ENCODE measurements at places on chromosomes 4 and X.

GRCh38 chrX:101485212-101485949 is at the start of gene ARMCX4:
ARMCX4 (plus strand) TSS chrX:101485456; CDS start chrX:101488590, 3,134 bp downstream.
- DNase-seq, result peak; percentile 70

DNA sequence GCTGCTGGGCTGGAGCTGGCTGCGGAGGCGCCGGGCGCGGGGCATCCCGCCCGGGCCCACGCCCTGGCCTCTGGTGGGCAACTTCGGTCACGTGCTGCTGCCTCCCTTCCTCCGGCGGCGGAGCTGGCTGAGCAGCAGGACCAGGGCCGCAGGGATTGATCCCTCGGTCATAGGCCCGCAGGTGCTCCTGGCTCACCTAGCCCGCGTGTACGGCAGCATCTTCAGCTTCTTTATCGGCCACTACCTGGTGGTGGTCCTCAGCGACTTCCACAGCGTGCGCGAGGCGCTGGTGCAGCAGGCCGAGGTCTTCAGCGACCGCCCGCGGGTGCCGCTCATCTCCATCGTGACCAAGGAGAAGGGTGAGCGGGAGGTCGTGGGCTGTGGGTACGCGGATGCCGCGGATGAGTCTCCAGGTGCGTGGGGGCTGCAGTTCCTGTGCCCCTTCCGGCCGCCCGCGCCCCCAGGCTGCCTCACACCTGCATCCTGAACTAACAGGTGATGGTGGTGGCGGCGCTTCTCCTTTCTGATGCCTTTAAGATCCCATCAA is 499 bp downstream of the CYP2U1 start:
- DNase-seq, result peak; percentile 8

- DNase-seq, result no peak
Observed at GRCh38 chr4:168279556-168279955, 39.0 kb downstream of the DDX60 start.

DNA sequence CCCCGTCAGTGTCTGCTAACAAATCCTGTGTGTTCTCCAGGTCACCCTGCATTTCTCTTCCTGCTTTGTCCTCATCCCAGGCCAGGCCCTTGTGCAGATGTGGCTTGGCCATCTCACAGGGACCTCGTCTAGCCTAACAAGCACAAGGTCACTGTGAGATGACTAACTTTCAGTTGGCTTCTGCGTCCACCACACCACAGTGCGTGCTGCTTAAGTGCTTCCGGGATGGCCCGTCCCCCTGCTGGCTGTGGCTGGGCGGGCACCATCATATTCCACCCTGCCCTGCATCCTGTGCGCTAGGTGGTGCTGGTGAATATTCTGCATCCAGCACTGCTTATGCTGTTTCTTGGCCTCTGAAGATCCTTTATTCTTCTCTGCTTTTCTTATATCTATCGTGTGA is 33.8 kb downstream of the RBBP7 start:
- DNase-seq, result no peak

GRCh38 chr4:122826553-122827257 is at the start of gene FGF2:
FGF2 (plus strand) TSS chr4:122826831; CDS start chr4:122827175, 344 bp downstream.
- DNase-seq, result no peak

DNA sequence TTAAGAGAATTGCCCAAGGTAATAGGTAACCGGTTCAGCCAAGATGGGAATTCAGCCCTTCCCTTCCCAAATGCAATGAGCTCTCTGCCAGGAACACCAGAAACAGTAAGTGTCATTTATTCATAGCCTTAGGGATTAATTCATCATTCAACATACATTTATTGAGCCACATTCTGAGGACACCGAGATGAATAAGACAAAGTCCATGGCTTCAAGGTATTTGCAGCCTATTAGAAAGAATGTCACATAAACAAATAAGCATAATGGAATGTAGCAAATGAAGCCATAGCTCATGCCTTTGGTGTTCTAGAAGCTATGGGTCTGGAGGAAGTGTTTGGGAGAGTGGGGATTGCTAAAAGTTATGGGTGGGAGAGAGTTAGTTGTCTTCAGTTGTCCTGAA is 6.3 kb upstream of the TAB3 start:
- no peak for DNase-seq

GRCh38 chr4:145231906-145232700 is 51.7 kb upstream of the OTUD4 start:
- no peak for DNase-seq

GRCh38 chr4:38359113-38359512 is 304.9 kb upstream of the KLF3 start:
- DNase-seq, result no peak

Data from DMS79 treated with DMSO at 0.1 percent for 48 hours (cell line).